HAP-1 (cell line): ENCODE measurements at places on chromosomes 2 and 18.

GRCh38 chr2:142175813-142176338, 45.1 kb upstream of the LRP1B start:
- DNase-seq, result no peak

- no peak for DNase-seq
Measured at GRCh38 chr18:23949863-23950262, 64.7 kb upstream of the TTC39C start.

DNA sequence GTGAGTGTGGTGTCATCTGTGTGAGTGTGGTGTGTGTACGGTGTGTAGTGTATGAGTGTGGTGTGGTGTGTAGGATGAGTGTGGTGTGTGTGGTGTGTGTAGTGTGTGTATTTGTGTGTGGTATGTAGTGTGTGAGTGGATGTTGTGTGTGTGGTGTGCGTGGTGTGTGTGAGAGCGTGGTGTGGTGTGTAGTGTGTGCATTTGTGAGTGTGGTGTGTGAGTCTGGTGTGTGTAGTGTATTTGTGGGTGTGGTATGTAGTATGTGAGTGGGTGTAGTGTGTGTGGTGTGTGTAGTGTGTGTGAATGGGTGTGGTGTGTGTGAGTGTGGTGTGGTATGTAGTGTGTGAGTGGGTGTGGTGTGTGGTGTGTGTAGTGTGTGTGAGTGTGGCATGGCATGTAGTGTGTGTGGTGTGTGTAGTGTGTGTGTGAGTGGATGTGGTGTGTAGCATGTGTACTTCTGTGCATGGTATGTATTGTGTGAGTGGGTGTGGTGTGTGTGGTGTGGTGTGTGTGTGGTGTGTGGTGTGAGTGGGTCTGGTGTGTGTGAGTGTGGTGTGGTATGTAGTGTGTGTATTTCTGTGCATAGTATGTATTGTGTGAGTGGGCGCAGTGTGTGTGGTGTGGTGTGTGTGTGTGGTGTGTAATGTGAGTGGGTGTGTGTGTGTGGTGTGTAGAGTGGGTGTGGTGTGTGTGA, 227.8 kb downstream of the BCL2 start:
- DNase-seq, result no peak

- DNase-seq, result no peak
Measured at GRCh38 chr2:160387558-160388262, 105.9 kb downstream of the RBMS1 start.

- DNase-seq, result peak; percentile 14
Measured at GRCh38 chr2:188978291-188979081, 4.3 kb downstream of the COL3A1 start.

GRCh38 chr18:48932822-48933510, 17.8 kb downstream of the SMAD7 start:
- DNase-seq, result no peak

- DNase-seq, result no peak
Measured at GRCh38 chr18:45352874-45353273, 262.4 kb upstream of the SLC14A2 start.

GRCh38 chr2:185674232-185674631, 64.4 kb upstream of the FSIP2 start:
- DNase-seq, result no peak

- no peak for DNase-seq
Measured at GRCh38 chr2:36235882-36236281, 119.7 kb upstream of the CRIM1 start.

DNA sequence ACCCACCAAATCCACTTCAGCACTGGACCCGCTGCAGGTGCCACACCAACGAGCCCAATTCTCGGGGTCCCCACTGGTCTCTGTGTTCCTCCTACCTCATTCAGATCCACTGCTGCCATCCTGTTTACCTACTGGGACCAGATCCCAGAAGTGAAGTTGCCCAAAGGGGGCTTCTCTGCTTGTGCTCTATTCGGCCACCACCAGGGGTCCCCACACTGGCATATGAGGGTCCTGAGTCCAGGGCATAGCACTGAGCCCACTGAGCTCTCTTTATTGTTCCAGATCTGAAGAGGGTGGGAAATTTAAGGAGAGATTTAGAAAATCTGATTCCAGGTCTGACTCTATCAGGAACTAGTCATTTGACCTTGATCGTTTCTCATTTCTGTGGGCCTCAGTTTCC, 2.4 kb downstream of the GPR45 start:
- peak; percentile 58 for DNase-seq

GRCh38 chr2:126825316-126825715, 73.4 kb upstream of the TEX51 start:
- no peak for DNase-seq

- no peak for DNase-seq
Measured at GRCh38 chr2:132736059-132736458, 66.1 kb upstream of the LYPD1 start.

- no peak for DNase-seq
Measured at GRCh38 chr2:112566104-112566503, 18.3 kb upstream of the CHCHD5 start.

DNA sequence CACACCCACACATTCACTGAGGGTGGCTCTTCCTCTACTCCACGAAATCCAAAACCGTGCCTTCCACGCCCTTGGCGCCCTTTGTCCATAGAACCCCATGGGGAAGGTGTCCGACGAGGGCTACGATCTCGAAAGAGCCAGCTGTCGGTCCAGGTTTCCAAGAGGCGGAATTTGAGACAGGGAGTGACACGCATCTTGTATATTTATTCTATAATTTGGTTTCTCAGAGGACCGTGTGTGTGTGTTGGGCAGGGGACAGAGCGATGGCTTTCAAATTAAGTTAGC, 726 bp downstream of the C2orf69 start:
- DNase-seq, result no peak

DNA sequence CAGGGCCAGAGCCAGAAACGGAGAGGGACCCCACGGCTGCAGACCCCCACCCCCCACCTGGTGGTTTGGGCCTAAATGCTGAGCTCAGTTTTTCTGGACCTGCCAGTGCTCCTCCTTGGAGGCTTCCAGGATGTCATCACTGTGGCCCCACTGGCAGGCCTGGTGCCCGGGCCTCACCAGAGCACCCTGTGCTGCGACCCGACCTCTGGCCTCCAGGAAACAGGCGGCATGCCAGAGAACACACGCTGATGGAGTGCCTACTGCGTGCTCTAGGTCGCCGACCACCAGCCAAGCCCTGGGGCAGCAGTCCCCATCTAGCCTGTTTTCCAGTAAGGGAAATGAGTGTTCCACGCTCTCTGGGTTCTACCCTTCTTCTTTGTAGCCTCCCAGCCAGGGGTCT, 33.8 kb downstream of the HS6ST1 start:
- DNase-seq, result no peak

GRCh38 chr2:149814901-149815300, 227.3 kb upstream of the MMADHC start:
- DNase-seq, result no peak

DNA sequence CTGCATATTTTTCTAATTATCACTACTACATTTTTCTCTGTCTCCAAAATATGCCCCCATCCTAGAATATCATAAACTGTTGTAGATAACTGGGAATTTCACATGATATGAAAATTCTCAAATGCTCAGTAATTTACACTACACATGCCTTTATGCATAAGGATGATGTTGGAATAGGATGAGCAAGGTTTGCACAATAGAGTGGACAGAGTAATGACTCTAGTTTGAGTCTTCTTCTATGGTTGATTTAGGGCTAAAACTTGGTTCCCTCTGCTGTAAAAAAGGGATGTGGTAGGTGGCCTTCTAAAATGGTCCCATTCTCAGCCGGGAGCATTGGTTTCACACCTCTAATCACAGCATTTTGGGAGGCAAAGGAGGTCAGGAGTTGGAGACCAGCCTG, 129.9 kb downstream of the BCL11A start:
- no peak for DNase-seq

- no peak for DNase-seq
Measured at GRCh38 chr2:20539776-20540586, 93.1 kb downstream of the RHOB start.

GRCh38 chr18:25278394-25278793, 73.6 kb downstream of the ZNF521 start:
- DNase-seq, result no peak

- no peak for DNase-seq
Measured at GRCh38 chr2:113117541-113118262, 9.7 kb upstream of the IL1RN start.

DNA sequence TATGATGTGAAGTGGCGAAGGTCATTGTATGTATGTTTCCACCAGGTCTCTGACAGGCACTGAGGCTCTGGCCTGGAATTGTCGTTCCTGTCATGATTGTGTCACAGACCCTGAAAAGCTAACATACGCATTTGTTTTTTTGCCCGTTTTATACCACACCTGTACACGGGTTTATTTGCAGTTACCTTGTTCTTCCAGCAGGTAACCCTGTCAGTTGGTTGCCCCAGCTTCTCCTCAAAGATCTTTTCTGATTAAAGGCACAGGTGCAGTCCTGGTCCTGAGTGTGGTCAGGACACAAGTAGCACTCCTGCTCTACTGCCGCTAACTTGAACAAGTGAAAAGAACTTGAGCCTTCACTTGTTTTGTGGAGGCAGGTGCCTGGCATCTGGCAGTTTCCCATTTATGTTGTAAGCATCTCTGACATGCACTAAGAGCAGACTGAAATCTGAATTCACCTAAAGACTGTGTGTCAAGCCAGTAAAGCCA, 19.9 kb downstream of the CD8A start:
- no peak for DNase-seq

DNA sequence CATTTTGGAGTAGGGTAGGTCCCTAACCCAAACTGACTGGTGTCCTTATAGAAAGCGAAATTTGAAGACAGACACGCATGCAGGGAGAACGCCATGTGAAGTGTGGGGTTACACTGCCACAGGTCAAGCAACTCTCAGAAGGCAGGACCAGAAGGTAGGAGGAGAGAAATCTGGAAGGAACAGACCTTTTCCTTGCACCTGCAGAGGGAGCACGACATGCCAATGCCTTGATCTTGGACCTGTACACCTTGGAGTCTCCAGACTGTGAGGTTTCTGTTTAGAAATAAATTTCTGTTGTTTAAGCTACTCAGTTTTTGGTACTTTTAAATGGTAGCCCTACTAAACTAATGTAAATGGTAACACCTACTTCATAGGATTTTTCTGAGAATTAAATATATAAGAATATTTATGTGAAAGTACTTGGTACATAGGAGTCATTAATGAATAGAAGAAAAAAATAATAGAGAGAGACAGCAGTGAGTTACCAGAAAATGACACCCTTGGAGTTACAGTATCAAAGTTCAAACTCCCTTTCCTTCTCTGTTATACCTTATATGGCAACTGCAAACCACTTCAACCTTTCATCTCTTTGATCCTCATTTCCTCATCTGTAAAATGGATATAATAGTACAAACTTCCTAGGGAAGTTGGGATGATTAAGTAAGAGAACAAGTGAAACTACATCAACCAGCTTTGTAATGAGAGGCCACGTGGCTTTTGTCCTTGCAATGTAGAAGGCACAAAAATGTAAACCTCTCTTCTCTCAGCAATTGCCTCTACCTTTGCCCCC, 184.9 kb upstream of the PARD3B start:
- no peak for DNase-seq

GRCh38 chr2:222355860-222356259, 57.1 kb upstream of the PAX3 start:
- no peak for DNase-seq

GRCh38 chr2:70141902-70142589, 48.8 kb downstream of the C2orf42 start:
- DNase-seq, result no peak

DNA sequence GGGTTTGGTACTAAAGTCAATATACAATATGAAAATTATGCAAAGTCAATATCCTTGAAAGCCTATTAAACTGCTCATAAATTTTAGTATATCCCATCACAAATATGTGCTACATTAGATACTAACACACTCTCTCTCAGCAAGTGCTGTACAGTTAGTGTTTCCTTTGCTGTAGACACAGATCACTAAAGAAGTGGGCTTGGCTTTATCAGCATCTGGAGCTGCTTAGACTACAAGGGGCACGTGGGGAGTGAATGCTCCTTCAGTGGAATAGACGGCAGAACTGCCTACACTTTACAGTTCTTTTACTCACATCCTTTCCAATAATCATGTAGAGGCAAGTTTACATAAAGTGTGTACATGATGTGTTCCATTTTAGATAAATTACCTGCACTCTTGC, 26.0 kb upstream of the EFEMP1 start:
- DNase-seq, result no peak

GRCh38 chr2:74679615-74680014, 25.6 kb downstream of the SEMA4F start:
- DNase-seq, result no peak

GRCh38 chr18:38576916-38577315, 1011.3 kb upstream of the CELF4 start:
- no peak for DNase-seq

GRCh38 chr2:136030406-136030805, 45.0 kb upstream of the DARS1 start:
- no peak for DNase-seq

DNA sequence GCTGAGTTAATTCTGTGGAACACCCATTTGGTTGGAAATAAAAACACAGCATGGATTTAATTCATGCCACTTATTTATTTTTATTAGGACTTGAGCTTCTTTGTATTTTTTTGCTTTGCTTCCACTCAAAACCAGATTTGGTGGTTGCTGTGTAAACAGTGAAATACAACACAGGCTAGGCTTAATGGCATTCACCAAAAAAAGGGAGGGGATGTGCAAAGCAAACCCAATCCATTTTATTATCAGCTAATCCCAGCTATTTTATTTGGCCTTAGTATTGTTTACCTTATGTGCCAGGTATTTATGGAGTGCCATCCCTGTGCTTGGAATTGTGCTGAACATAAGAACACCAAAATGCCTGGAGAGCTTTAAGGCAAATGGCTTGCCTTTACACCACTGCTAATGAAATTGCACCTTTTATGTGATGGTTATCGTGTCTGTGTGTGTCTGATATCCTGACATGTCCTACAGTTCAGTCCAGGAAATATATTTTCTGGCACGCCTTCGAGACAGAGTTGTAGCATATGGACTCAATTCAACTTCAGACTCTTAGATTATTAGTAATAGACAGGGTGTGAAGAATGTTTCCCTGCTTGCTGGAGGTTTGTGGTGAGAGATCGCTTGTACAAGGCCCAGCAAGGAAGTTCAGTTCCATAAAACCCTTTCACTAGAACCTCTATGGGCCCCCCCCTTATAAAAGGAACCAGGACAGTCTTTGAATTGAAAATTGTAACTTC, 99.6 kb downstream of the PRPF40A start:
- DNase-seq, result no peak

GRCh38 chr2:624551-625347, 52.5 kb downstream of the TMEM18 start:
- DNase-seq, result no peak

GRCh38 chr2:37581433-37581832, 90.0 kb downstream of the CDC42EP3 start:
- DNase-seq, result no peak

DNA sequence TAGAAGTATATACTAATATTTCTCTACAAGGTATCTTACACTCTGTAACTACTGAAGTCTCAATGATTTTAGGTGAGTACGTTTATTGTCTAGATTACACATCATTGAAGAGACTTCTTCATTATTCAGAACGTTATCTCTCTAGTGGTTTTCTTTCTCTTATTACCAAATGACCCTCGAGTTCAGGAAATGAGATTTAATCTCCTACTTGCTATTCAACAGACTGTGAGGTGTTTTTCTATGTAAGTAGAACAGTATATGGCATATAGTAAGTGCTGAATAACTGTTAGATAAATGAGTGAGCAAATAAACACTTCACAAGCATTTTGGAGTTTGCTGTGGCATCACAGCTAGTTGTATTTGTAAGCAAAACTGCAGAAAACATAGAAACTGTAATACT, 947.2 kb upstream of the SLC39A10 start:
- no peak for DNase-seq
